ENCODE measurements at places on chromosomes 4 and X. TPM values are rescaled to one million over a fixed set of nuclear protein-coding genes. Genes with fewer than 3 reads are reported as not detected.
A peak's percentile ranks its signal among the peaks of the same experiment; 100 is the strongest.

GRCh38 chrX:143837010-143837843 is 46.6 kb upstream of the UBE2NL start:
- DNase-seq = no peak

GRCh38 chrX:104618106-104618895 is 52.3 kb downstream of the IL1RAPL2 start:
- DNase-seq = no peak

DNA sequence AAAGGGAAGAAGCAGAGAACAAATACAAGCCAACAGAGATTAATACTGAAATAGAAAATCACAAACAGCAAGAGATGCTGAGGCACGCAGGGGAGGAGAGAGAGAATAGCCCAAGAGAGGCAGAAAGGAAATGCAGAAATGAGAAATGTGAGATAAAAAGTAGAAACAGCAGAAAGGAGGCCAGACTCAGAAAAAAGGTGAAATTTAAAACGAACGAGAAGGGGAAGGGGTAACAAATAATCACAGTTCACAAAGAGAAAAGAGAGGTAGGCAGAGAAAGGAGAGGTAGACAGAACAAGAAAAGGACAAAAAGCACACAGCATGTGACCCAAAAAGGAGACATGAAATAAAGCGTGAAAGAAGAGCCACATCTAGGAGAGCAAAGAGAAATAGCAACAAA is 264.4 kb downstream of the CHIC1 start:
- DNase-seq = no peak

- no peak for DNase-seq
Measured at GRCh38 chrX:122943918-122944317, 240.2 kb upstream of the GRIA3 start.

GRCh38 chr4:37365888-37366287 is 121.3 kb downstream of the NWD2 start:
- DNase-seq = no peak

DNA sequence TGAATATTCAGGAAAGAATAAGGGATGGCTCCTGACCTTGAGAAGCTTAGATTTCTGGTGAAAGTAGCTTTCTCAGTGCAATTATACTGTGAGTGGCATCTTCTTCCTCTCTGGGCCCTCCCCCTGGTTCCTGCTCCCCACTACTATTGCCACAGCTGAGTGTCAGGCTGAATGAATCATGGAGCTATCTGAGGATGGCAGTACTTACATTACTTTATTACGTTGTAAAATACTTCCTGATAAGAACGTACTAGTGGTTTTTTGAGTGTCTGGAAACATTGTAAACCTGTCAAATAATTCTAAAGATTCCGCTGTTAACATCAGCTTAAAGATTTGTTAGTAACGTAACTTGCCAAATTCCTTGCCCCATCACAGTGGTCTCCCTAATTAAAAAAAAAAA is 36.2 kb downstream of the ARHGAP10 start:
- DNase-seq = peak; percentile 87

DNA sequence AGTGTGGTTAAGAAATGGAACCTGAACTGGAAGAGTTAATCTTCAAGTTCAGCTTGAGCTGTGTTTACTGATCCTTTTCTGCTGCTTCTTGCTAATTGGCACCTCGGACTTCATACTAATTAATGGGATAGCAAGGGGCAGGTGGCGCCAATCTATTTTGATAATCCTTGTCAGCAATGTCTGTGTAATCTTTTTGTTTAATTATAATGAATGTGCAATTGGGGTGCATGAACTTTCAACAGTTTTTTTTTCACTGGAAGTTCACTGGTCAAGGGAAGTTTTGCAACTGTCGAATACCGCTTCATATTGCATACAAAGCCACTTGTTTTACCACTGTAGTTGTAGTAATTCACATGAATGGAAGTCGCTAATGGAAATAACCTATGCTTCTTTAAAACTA is 261.0 kb downstream of the BMPR1B start:
- no peak for DNase-seq

PDCL2 gene
- total RNA-seq = not detected

TMEM271 gene
- total RNA-seq = not detected

Data from dermis blood vessel endothelial cell (primary cell).